ENCODE measurements at places on chromosomes 2 and 18. TPM values are rescaled to one million over a fixed set of nuclear protein-coding genes. Genes with fewer than 3 reads are reported as not detected.

- peaks cover 3% of the 10 kb centered on the region for H3K4me1 ChIP-seq
- H3K4me3 ChIP-seq, result no peak overlapping the region
- no peaks in the 10 kb centered on the region for H3K27me3 ChIP-seq
- no peak overlapping the region for H3K27ac ChIP-seq
Measured at GRCh38 chr2:237875256-237876060, 16.0 kb downstream of the RAMP1 start.

DNA sequence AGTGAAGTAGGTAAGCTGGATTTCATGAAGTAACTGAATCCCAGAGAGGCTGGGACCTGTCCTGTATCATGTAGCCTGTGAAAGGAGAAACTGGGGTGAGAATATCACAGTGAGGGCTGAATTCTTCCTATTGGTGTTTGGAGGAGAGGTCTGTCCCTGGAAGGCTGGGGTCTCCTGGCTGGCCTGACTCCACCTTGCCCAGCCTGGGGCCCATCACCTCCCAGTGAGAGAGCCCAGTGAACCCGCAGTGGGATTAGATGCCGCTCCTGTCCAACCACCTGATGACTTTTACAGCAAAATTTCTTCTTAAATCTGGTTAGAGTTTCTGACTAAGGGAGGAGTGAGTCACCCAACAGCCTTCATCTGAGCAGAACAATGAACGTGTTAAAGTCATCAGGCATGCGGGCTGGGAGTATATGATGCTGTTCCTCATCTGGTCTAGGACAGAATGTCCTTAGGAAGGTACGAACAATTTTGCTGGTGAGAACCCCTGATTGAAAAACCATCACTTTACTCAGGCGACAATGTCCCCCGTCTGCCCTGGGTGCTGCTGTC, 152.9 kb downstream of the LPIN1 start:
- no peaks in the 10 kb centered on the region for H3K27me3 ChIP-seq
- H3K36me3 ChIP-seq, result no peaks in the 10 kb centered on the region
- H3K4me1 ChIP-seq, result no peaks in the 10 kb centered on the region
- no peak overlapping the region for H3K27ac ChIP-seq
- DNase-seq, result no peak
- no peak overlapping the region for H3K4me3 ChIP-seq

- no peak for DNase-seq
- no peak overlapping the region for H3K27ac ChIP-seq
- H3K4me1 ChIP-seq, result no peaks in the 10 kb centered on the region
- no peak overlapping the region for H3K4me3 ChIP-seq
- no peaks in the 10 kb centered on the region for H3K36me3 ChIP-seq
Measured at GRCh38 chr2:152093464-152093863, 5.4 kb downstream of the CACNB4 start.

DNA sequence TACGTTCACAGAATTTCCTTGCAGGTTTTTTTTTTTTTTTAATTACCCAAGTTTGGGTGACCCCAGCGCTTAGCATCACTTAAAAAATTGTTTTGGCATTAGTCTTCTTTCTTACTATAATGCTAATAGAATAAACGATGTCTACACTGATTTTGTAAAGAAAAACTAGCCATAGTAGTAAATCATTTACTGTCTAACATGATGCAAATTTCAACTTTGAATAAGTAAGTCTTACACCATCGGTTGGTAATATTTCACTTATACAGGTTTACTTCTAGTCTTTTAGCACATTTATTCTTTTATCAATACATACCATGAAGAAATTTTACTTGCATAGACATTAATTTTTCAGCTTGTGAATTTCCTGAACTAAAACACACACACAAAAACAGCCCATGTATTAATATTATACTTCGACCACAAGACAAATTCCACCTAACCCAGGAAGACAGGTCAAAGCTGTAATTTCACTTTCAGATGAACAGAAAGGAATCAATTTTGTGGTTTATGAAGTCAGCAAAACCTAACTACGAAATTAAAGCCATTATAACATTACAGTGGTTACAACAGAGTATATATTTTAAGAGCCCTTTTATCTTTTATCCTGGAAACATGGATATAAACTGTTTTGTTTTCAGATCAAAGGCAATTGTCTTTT, 1.9 kb downstream of the YES1 start:
- peaks cover 68% of the 10 kb centered on the region for H3K4me1 ChIP-seq
- H3K36me3 ChIP-seq, result no peaks in the 10 kb centered on the region
- H3K4me3 ChIP-seq, result peak overlapping the region; percentile 88

- H3K4me3 ChIP-seq, result no peak overlapping the region
- no peaks in the 10 kb centered on the region for H3K36me3 ChIP-seq
- peaks cover 33% of the 10 kb centered on the region for H3K4me1 ChIP-seq
Measured at GRCh38 chr2:24720310-24720709, 72.9 kb downstream of the PTRHD1 start.

GRCh38 chr18:5370332-5370731, 74.8 kb upstream of the ZBTB14 start:
- no peaks in the 10 kb centered on the region for H3K4me1 ChIP-seq
- peaks cover 3% of the 10 kb centered on the region for H3K27me3 ChIP-seq
- H3K36me3 ChIP-seq, result no peaks in the 10 kb centered on the region
- no peak overlapping the region for H3K27ac ChIP-seq
- H3K4me3 ChIP-seq, result no peak overlapping the region

- H3K36me3 ChIP-seq, result no peaks in the 10 kb centered on the region
- no peaks in the 10 kb centered on the region for H3K4me1 ChIP-seq
- H3K4me3 ChIP-seq, result no peak overlapping the region
- no peaks in the 10 kb centered on the region for H3K27me3 ChIP-seq
- DNase-seq, result no peak
Measured at GRCh38 chr2:164182116-164182627, 439.1 kb downstream of the GRB14 start.

GRCh38 chr2:197297772-197298318, 12.7 kb downstream of the ANKRD44 start:
- no peaks in the 10 kb centered on the region for H3K36me3 ChIP-seq
- no peaks in the 10 kb centered on the region for H3K27me3 ChIP-seq
- H3K4me3 ChIP-seq, result no peak overlapping the region
- H3K27ac ChIP-seq, result no peak overlapping the region
- H3K4me1 ChIP-seq, result peaks cover 22% of the 10 kb centered on the region

DNA sequence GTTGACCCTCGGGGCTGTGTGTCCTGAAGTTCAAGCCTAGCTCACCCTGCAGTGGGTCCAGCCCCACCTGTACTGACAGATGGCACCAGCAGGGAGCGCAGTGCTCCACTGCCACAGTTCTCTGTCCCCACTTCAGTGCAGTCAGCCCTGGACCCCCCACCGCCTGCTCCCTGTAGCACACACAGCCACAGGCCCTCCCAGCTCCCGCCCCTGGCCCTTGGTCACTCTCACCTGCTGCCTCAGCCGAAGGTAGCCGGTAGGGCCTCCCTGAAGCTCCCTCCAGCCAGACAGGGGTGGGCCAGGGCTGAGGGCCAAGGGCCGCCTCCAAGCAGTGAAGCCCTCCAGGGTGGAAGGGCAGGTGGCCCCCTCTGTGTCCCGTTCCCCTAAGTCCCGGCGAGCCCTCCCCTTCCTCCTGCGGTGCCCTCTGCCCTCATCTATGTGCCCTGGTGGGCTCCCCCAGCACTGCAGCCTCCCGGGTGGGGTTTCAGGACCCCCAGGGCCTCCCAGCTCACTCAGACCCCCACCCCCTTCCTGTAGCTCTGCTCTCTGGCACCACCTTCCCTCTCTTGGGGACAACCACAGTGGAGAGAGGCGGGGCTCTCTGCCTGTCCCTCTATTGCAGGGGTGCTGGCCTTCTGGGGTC, 10.8 kb upstream of the ALPP start:
- no peak overlapping the region for H3K4me3 ChIP-seq
- no peak for DNase-seq

- peak overlapping the region; percentile 84 for H3K27ac ChIP-seq
- no peaks in the 10 kb centered on the region for H3K27me3 ChIP-seq
- no peaks in the 10 kb centered on the region for H3K36me3 ChIP-seq
- peaks cover 4% of the 10 kb centered on the region for H3K4me1 ChIP-seq
- H3K4me3 ChIP-seq, result no peak overlapping the region
Measured at GRCh38 chr2:207239754-207240494, 74.2 kb upstream of the KLF7 start.

- no peak overlapping the region for H3K4me3 ChIP-seq
- no peak for DNase-seq
- H3K4me1 ChIP-seq, result no peaks in the 10 kb centered on the region
- no peaks in the 10 kb centered on the region for H3K36me3 ChIP-seq
Measured at GRCh38 chr2:2192091-2192955, 138.8 kb downstream of the MYT1L start.

DNA sequence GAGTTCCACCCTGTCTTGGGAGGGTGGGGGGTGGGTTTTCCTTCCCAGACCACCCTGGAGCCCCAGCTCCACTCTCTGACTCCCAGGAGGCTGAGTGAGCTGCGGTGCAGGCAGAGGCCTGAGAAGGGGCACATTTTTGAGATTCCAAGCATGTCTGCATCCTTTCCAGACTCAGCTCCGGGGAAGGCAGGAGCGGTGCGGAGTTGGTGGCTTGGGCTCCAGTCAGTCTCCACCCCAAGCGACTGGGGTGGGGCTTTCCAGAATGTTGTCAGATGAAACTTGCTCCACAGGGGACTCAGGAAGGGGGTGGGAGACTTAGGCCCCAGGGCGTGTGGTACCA, 44.2 kb upstream of the HS6ST1 start:
- no peak overlapping the region for H3K4me3 ChIP-seq
- H3K36me3 ChIP-seq, result no peaks in the 10 kb centered on the region
- peaks cover 7% of the 10 kb centered on the region for H3K4me1 ChIP-seq
- H3K27ac ChIP-seq, result no peak overlapping the region

GRCh38 chr2:207015901-207016300, 76.6 kb downstream of the CPO start:
- H3K27ac ChIP-seq, result no peak overlapping the region
- no peaks in the 10 kb centered on the region for H3K4me1 ChIP-seq
- DNase-seq, result no peak

DNA sequence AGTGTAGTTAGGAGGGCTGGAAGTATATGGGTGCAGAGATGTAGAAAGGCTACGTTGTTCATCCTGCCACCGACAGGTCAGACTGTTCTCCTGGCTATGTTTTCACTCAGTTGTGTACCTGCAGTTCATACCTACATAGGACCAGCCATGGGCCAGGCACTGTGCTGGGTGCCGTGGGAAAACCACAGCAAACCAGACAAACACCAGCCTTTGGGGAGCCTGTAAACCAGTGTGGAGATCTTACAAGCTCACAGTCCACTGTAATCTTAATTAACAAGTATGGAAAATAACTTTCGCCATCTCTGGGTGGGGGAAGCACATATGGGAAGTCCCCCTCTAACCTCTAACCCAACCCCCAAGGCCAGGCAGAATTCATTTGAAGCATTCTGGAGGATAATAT, 12.7 kb downstream of the NCK2 start:
- no peak for DNase-seq
- no peaks in the 10 kb centered on the region for H3K36me3 ChIP-seq
- H3K4me3 ChIP-seq, result no peak overlapping the region
- H3K4me1 ChIP-seq, result peaks cover 71% of the 10 kb centered on the region
- no peaks in the 10 kb centered on the region for H3K27me3 ChIP-seq

DNA sequence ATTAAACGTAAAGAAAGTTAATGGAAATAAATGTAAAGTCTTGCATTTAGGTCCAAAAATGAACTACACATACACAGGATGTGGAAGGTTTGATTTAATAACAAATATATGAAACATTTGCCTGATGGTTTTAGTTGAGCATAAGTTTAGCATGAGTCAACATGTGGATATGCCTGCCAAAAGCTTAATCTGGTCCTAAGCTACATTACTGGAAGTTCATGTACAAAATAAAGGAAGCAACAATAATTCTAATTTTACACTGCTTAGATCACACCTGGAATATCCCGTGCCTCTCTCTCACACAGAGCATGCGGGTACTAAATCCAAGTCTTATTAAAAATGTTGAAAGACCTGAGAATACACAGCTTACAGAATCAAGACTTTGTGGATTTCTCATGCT, 276.5 kb upstream of the NRP2 start:
- H3K27ac ChIP-seq, result no peak overlapping the region
- no peak for DNase-seq
- peaks cover 13% of the 10 kb centered on the region for H3K4me1 ChIP-seq
- H3K27me3 ChIP-seq, result no peaks in the 10 kb centered on the region

- peaks cover 100% of the 10 kb centered on the region for H3K4me1 ChIP-seq
- peak; percentile 45 for DNase-seq
- peaks cover 20% of the 10 kb centered on the region for H3K36me3 ChIP-seq
- H3K27me3 ChIP-seq, result no peaks in the 10 kb centered on the region
Measured at GRCh38 chr18:77067291-77068061, 65.1 kb downstream of the MBP start.

GRCh38 chr18:11981543-11982366, 448 bp downstream of the IMPA2 start:
- H3K4me1 ChIP-seq, result no peaks in the 10 kb centered on the region
- peak overlapping the region; percentile 96 for H3K27ac ChIP-seq
- H3K4me3 ChIP-seq, result peak overlapping the region; percentile 95
- peak; percentile 60 for DNase-seq

- H3K27me3 ChIP-seq, result no peaks in the 10 kb centered on the region
- H3K4me3 ChIP-seq, result no peak overlapping the region
- no peak for DNase-seq
- no peaks in the 10 kb centered on the region for H3K4me1 ChIP-seq
- no peak overlapping the region for H3K27ac ChIP-seq
Measured at GRCh38 chr2:172009823-172010222, 10.1 kb downstream of the METAP1D start.

DNA sequence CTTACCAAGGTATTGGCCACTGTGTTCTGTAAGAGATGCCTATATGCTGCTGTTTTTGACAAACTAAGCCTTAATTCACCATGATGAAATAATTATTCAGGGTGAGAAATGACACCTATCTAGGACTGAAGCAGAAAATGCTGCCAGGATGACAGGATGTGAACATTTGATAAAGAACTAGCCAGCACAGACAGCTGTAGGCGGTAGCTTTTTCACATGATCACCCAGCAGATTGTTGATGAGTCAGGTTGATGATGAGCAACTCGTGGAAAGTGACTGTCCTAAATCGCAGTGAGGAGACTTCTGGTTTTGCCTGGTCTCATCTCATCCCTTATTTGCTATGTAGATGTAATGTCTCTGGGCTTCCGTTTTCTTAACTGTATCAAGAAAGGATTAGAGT, 144.1 kb downstream of the PRPF40A start:
- no peak overlapping the region for H3K4me3 ChIP-seq
- H3K4me1 ChIP-seq, result peaks cover 10% of the 10 kb centered on the region
- H3K27ac ChIP-seq, result no peak overlapping the region
- no peak for DNase-seq
- H3K27me3 ChIP-seq, result no peaks in the 10 kb centered on the region
- H3K36me3 ChIP-seq, result no peaks in the 10 kb centered on the region

Gene GORASP2
- total RNA-seq, result 74.1 TPM

Gene DPYSL5
- not detected for total RNA-seq

Gene LYPD1
- 0.34 TPM for total RNA-seq

Gene KCNG2
- not detected for total RNA-seq

Gene FABP1
- not detected for total RNA-seq

Gene ANXA4
- total RNA-seq, result 17.9 TPM

Gene RPRD1A
- total RNA-seq, result 41.8 TPM

Data from heart right ventricle (tissue), 16 donors.